ENCODE measurements at places on chromosomes 16 and 17. TPM values are rescaled to one million over a fixed set of nuclear protein-coding genes. Genes with fewer than 3 reads are reported as not detected.

MYO15A gene
- total RNA-seq = not detected

RNF43 gene
- total RNA-seq = 3.8 TPM

- no peak overlapping the region for H3K4me3 ChIP-seq
- no peaks in the 10 kb centered on the region for H3K4me1 ChIP-seq
- no peak for DNase-seq
- H3K27ac ChIP-seq = no peak overlapping the region
Measured at GRCh38 chr16:62029947-62030346, 6.3 kb downstream of the CDH8 start.

- H3K27me3 ChIP-seq = no peaks in the 10 kb centered on the region
- H3K4me1 ChIP-seq = peaks cover 22% of the 10 kb centered on the region
- no peaks in the 10 kb centered on the region for H3K36me3 ChIP-seq
- DNase-seq = no peak
- no peak overlapping the region for H3K27ac ChIP-seq
Measured at GRCh38 chr17:2215616-2216364, 87.8 kb downstream of the SMG6 start.

ARHGAP44 gene
- total RNA-seq = 0.40 TPM

DNA sequence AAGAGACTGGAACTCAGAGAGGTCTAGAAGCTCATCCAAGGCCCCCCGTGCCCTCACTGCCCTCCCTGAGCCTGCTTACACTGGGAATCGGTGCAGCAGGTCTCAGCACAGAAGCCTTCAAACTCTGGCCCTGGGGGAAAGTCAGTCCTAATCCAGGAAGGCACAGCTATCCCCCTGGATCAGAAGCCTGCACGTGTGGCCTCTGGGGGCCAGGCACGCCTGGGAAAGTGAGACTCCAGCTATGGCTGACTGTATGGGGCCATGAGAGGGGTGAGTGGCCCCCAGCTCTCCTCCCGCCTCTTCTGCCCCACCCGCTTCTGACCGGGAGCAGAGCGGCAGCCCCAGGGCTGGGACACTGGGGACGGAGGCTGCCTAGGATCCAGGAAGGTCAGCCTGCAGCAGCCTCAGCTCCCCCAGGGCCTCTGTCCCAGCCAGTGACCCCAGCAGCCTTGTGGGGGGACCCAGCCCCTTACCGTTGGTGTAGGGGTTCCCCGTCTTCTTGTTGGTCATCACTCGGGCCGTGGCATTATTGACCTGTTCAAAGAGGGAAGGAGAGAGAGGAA lies 26.6 kb downstream of the ENGASE start:
- no peak for DNase-seq
- peaks cover 68% of the 10 kb centered on the region for H3K27me3 ChIP-seq
- no peak overlapping the region for H3K4me3 ChIP-seq
- H3K27ac ChIP-seq = no peak overlapping the region
- no peaks in the 10 kb centered on the region for H3K4me1 ChIP-seq

GRCh38 chr17:41873559-41874292 lies 8.5 kb upstream of the KLHL11 start:
- H3K36me3 ChIP-seq = peaks cover 11% of the 10 kb centered on the region
- H3K27ac ChIP-seq = no peak overlapping the region
- DNase-seq = no peak
- H3K27me3 ChIP-seq = no peaks in the 10 kb centered on the region
- no peak overlapping the region for H3K4me3 ChIP-seq
